NCI-H1694 (cell line): ENCODE measurements at places on chromosomes 11 and 22.

DNA sequence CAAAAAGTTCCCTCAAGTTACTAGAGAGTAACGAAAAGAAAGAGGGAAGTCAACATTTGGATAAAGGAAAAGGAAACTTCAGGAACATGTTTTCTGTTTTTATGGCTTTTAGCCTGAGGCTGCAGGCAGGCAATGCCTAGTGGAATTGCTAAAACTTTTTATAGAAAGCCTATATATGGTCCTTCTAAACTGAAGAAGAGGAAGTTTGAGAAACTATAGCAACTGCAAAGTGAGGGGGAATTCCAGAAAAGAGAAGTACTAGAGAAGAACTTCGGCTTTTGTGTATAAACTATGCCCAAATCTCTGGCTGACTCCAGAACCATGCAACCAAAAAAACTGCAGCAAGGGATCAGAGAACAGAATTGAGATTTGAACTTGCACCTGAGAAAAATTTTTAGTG is 74.3 kb upstream of the ARHGAP42 start:
- DNase-seq: no peak

DNA sequence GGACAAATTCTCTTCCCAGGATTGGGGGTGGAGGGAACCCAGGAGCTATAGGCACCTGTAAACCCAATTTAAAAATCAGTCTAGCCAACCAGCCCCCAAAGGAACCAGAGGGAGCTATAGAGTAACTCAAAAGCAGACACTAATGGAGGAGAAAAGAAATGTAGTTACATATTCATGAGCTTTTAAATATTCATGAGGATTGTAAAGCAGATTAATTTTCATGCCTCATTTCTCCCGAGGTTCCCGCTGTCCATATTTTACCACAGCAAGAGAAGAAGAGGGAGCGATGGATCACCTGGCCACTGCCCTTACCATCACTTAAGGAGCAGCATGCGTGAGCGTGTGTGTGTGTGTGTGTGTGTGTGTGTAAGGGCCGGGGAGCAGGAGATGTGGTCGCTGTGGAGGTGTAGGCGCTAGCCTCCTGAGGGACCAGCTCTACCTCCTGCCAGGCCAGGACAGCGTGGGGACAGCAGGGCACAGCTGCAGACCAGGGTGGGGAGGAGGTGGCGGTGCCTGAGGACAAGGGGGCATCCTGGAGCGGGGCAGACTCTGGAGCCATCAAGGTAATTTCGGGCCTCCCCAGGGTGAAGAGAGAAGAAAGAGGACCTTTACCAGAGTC is 100.7 kb upstream of the THY1 start:
- no peak for DNase-seq

DNA sequence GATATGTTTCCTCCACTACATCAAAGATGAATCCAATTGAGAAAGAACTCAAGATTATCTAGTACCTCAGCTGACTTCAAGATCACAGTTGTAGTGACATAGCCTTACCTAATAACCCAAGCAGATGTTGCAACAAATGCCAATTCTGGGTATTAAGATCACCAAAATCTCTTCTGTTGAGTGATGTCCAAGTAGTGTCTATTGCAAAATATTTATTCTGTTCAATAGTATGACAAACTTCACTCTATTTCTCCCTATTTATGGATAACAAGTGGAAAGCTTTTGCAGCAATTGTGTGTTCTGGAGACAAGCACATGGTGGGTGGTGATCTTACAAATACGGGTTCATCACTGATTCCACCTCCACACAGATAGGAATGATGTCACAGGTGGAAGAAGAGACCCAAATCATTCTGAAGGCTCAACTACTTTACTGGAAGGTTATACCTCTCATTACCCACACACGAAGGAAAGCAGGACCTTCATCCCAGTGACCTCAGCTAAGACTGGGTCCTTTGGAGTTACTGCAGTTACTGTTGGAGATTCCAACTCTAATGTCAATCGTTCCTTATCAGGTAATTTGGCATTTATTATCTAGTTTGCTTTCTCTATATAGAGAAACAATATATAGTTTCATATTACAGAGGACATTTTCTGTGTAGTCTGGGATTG is 72.0 kb downstream of the CD44 start:
- no peak for DNase-seq

DNA sequence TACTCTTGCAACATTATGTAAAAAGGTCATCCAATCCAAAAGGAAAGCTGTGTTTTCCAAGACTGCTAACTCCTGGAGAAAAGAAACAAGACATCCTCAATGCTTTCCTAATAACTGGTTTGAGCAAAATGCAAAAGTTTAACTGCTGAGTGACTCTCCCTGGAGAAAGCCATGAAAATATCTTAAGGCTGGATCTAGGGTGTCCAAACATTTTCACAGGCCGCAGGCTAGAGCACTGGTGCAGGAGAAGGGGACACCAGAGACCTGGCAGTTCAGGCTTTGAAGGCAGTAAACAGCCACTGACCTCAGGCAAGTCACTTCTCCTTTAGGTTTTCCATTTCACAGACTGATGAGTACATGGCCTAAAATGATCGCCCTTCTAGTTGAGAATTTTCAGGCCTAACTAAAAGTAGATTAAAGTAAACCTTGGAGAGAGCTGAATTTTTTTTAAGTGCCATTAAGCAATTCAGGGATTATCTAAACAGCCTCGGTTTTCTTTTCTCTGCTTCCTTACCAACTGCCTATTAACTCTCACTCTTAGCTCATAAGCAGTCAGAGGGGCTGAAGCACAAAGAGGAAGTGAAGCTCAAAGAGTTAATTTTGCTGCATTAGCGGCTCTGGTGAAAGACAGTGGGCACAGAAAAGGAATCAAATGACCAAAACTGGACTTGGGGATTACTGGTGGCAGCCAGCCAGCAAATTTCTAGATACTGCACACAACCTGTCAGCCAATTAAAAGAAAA is 2.3 kb downstream of the CHKA start:
- DNase-seq: no peak

DNA sequence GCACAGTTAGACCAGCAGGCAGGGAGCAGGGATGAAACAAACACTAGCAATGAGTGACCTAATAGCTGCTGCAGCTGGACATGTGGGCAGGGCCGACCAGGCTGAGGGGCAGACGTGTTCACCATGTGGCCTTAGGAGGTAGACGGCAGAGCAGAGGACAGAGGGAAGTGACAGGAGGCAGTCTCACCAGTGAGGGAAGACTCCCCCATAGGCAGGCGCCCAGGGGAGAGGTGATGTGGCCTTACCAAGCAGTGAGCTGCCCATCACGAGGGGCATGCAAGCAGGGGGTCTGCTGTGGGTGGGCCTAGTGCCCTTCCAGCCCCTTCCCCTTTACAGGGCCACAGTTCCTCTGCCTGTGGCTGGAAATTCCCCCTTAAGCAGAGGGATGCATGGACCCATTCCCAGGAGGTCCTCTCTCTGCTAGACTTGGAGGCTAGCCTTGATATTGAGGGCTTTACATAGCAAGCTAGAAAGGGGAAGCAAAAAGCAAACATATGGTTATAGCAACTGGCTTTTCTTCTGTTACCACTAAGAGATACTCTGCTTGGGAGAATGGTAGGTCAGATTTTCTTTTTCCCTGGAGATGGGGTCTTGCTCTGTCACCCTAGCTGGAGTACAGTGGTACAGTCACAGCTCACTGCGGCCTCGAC is 67.6 kb downstream of the MPPED1 start:
- DNase-seq: no peak

GRCh38 chr11:130580372-130580771 is 131.9 kb downstream of the ADAMTS15 start:
- DNase-seq: no peak

GRCh38 chr11:58628446-58628845 is 6.0 kb downstream of the CNTF start:
- DNase-seq: no peak

GRCh38 chr22:50304528-50305392 is 2.7 kb downstream of the PLXNB2 start:
- peak; percentile 83 for DNase-seq
